Right ventricle myocardium superior (tissue), 1 donor: ENCODE measurements at places on chromosomes 16 and 17. TPM values are rescaled to one million over a fixed set of nuclear protein-coding genes. Genes with fewer than 3 reads are reported as not detected.

DNA sequence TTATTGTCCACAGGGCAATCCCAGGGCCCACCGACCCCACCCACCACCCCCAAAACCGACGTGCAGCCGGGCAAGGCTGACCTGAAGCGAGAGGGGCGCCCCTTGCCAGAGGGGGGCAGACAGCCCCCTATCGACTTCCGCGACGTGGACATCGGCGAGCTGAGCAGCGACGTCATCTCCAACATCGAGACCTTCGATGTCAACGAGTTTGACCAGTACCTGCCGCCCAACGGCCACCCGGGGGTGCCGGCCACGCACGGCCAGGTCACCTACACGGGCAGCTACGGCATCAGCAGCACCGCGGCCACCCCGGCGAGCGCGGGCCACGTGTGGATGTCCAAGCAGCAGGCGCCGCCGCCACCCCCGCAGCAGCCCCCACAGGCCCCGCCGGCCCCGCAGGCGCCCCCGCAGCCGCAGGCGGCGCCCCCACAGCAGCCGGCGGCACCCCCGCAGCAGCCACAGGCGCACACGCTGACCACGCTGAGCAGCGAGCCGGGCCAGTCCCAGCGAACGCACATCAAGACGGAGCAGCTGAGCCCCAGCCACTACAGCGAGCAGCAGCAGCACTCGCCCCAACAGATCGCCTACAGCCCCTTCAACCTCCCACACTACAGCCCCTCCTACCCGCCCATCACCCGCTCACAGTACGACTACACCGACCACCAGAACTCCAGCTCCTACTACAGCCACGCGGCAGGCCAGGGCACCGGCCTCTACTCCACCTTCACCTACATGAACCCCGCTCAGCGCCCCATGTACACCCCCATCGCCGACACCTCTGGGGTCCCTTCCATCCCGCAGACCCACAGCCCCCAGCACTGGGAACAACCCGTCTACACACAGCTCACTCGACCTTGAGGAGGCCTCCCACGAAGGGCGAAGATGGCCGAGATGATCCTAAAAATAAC is 3.0 kb downstream of the SOX9 start:
- DNase-seq, result no peak

GRCh38 chr16:16073891-16074881 is 124.8 kb downstream of the ABCC1 start:
- peak; percentile 45 for DNase-seq

GRCh38 chr17:49459401-49459984 is 35.6 kb upstream of the NGFR start:
- DNase-seq, result no peak

DNA sequence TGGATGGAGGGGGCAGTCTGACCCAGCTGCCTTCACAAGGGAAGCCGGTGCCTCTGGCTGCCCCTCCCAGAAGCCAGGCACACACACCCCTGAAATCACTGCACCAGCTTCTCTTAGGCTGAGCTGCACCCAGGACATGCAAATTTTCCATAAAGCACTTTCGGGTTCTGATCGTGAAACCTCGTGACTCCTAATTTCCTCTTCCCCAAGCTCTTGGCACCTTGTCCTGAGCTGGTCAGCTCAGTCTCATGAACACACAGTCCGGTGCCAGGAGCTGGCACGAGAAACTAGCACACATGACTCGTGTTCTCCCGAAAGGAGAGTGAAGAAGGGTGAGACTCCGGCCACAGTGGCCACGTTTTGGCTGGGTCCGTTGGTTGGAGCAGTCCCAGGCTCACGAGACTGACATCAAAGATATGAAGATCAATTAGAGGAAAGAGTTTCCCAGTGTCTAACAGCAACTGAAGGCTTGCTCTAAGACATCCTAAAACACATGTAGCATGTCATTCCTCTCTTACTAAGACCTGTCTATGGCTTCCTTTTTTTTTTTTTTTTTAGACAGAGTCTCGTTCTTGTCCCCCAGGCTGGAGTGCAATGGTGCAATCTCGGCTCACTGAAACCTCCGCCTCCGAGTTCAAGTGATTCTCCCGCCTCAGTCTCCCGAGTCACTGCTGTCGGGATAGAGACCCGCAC is 9.2 kb upstream of the ABR start:
- DNase-seq, result peak; percentile 92

DNA sequence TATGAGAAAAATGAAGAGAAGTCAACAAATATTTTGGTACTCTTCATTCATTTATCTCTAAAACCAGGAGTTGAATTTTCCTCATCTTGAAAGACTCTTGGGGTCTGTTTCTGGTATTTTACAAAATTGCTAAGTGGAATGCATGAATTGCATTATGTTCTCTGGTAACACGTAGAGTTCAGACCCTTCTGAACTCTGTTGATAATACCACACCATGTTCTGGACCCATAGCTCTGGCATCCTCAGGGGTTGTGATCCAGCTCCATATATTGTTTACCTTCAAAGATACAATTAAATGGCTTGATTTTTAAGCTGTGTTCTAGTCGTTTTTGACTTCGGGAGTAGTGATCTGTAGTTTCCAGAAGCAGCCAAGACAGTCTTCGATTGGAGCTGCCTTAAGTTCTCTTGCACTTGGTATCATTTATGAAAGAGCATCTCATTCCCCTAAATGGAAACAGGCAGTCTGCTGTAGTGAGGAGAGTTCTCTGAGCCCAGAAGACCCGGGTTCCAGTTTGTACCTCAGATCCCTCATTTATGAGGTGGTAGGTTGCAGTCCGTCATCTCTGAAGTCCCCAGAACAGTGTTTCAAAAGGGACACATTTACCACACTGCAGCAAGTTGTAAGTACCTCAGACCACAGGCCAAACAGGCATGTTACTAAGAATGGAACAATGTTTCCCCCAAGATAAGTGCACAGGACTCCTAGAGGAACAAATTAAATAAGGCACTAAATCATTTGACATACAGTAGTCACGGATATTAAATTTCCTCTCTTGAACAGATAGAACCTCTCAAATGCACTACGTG is 9.6 kb downstream of the PSMD7 start:
- DNase-seq, result no peak

DNA sequence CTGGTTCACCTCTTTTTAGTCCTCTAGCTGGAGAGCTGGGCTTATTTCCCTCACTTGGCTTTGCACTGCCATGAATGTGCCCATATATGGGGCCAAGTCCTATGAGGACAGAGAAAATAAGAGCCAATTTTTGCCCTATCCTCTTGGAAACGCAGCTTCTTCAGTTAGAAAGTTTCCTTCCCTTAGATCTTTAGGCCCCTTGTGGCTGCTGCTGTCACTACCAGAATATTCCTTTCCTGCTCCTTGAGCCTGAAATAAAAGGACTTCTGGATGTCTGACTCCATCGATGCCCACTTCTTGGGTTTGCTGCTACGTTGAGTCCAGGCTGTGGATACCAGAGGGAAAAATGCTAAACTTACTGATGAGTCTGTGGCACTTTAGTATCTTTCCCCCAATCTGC is 487.1 kb downstream of the GRIN2A start:
- no peak for DNase-seq

- peak; percentile 43 for DNase-seq
Observed at GRCh38 chr17:83198366-83199341, 119.2 kb downstream of the METRNL start.

DNA sequence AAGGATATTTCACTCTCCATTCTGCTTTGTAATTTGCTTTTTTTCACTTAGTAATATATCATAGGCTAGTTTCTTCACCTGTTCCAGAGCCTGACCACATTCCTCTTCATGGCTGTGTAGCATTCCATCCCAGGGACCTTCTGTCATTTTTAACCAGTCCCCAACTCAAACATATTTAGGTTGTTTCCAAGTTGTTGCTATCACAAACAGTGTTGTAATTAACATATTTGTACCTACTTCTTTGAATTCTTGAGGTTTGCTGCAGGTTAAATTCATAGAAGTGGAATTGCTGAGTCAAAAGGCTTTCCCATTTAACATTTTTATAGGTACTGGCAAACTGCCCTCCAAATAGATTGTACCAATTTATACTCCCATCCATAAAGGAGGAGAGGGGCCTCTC is 65.1 kb upstream of the MED9 start:
- DNase-seq, result no peak

DNA sequence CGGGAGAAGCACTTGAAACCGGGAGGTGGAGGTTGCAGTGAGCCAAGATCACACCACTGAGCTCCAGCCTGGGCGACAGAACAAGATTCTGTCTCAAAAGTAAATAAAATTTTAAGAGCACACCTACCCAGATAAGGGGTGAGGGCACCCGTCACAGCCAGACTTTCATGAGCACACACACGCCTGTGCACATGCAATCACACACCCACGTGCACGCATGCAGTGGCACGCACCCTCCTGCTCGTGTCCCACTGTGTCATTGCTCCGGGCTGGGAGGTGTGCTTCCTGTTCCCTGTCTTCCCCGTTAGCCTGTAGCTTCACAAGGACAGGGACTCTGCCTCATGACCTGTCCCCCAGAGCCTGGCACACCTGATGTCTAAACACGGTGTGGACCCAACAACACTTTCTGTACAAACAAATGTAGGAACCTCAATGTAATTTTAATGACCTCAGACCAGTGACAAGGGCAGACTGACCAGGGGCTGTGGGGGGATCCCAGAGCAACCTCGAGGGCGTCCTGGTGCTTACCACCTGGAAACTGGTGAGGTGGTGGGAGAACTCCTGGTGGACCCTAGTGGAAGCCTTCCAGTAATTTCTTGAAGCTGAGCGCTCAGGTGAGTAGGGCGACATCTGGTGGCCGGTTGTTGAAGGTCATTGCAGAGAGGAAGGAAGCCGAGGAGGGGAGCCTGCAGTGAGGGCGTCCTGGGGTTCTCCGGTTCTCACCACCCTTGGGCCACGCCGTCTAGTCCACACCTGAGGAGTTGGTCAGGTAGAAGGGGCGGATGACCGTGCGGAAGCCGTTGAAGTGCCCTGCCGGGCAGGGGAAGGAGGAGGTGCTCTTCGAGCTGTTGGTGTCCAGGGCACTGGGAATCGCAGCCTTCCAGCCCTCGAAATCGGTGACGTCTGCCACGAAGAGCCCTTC is 8.6 kb downstream of the LGALS3BP start:
- DNase-seq, result peak; percentile 90

The EFTUD2 gene
- total RNA-seq, result 66.9 TPM

The C1QBP gene
- total RNA-seq, result 128 TPM

The GJD3 gene
- total RNA-seq, result 1.3 TPM
